ENCODE measurements at places on chromosomes 1 and 21.

DNA sequence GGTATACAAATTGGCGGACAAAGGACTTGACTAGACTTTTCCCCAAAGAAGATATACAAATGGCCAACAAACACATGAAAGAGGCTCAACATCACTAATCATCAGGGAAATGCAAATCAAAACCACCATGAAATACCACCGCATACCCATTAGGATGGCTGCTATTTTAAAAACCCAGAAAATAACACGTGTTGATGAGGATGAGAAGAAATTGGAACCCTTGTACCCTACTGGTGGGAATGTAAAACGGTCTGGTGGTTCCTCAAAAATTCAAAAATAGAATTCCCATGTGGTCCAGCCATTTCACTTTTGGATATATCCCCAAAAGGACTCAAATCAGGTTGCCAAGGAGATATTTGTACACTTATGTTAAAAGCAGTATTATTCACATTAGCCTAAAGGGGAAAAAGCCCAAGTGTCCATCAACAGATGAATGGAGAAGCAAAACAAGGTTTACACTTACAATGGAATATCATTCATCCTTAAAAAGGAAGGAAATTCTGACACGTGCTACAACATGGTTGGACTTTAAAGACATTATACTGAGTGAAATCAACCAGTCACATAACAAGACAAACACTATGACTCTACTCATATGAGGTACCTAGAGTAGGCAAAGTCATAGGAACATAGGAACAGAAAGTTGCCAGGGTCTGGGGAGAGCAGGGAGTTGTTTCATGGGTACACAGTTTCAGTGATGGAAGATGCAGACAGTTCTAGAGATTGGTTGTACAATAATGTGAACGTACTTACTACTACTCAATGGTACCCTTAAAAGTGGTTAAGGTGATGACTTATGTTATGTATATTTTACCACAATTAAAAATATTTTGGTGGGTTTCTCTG is 17.0 kb downstream of the CD34 start:
- no peak for DNase-seq

- DNase-seq = peak; percentile 16
Observed at GRCh38 chr1:225689882-225690459, 37.0 kb upstream of the ENAH start.

- no peak for DNase-seq
Observed at GRCh38 chr1:155977690-155978324, 540 bp downstream of the ARHGEF2 start.

- DNase-seq = no peak
Observed at GRCh38 chr1:181028615-181029014, 5.2 kb upstream of the MR1 start.

DNA sequence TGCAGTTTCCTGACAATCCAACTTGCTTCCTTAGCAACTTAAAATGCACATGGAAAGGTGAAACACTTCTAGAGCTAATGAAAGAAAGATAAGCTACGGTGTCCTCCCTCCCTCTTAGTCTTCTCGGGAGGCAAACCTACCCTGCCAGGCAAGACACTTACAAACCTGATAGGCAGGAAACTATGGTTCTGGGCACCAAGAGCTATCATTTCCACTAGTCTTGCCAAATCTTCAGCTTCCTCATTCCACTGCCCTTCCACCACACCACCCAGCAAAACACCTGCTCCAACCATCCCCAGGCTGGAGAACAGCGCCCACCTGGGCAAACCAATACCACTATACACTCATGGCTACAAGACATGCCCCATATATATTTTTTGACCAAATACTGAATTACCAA is 15.2 kb downstream of the NDC1 start:
- DNase-seq = no peak

- DNase-seq = no peak
Observed at GRCh38 chr1:67274623-67275325, 32.9 kb upstream of the IL12RB2 start.

- DNase-seq = no peak
Observed at GRCh38 chr1:32716312-32717148, 14.0 kb upstream of the SYNC start.

DNA sequence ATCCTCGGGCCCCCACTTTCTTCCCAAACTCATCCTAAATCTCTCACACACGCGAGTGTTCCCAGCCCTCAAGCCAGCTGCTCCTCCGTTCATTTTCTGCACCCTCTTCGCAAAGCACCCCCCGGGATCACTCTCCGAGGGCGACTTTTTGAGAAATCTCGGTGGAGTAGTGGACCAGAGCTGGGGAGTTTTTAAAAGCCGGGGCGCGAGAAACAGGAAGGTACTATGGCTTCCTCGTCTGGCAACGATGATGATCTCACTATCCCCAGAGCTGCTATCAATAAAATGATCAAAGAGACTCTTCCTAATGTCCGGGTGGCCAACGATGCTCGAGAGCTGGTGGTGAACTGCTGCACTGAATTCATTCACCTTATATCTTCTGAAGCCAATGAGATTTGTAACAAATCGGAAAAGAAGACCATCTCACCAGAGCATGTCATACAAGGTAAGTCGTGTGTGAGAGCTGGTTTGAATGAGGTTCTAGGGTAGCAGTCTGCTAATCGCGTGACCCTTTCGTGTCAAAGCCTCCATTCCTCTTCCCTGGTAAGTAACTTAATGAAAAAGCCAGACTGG is 800 bp downstream of the DR1 start:
- DNase-seq = peak; percentile 58

GRCh38 chr1:234925440-234926263 is 203.0 kb downstream of the TOMM20 start:
- peak; percentile 83 for DNase-seq

GRCh38 chr1:191460234-191460633 is 698.0 kb upstream of the RGS18 start:
- no peak for DNase-seq

DNA sequence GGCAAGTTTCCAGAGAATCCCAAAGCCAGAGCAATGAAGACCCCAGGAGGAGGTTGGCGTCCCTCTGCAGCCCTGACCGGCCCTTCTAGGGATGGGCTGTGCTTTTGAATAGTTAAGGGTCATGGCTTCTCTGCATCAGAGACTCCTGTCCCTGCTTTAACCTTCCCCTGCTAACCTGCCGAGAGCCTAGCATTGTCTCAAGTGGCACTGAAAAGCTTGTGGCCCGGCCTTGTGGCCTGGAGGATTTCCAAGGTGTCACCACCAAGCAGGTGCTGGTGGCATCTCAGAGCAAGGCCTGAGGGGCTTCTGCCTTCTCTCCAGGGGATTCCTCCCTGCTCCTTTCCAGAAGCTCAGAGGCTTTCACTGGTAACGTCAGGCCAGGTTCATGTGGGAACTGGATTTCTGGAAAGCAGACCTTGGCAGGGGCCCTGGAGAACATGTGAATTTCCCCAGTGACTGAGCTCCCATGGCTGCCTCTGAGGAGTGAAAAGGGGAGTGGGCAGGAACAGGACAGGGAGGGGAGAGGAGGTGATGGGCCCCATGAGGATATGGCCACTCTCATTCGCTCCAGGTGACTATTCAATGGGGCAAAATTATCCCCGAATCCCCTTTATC is 409.9 kb downstream of the PTPRU start:
- DNase-seq = no peak

DNA sequence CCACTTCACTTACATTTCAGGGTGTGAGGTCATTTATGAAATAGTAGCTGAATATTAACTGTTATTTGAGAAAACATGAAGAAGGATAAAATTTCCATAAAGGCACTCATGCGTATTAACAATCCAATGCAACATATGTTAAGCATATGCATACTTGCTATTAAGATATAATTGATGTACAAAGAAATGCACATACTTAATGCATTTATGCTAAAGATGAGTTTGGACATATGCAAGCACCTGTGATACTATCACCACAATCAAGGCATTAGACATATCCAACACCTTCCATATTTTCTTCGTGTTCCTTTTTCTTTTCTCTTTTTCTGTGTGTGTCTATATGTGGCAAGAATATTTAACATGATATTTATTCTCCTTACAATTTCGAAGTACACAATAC is 464.8 kb upstream of the BRINP3 start:
- no peak for DNase-seq

- DNase-seq = peak; percentile 51
Observed at GRCh38 chr1:109989506-109990301, 5.1 kb downstream of the AHCYL1 start.

DNA sequence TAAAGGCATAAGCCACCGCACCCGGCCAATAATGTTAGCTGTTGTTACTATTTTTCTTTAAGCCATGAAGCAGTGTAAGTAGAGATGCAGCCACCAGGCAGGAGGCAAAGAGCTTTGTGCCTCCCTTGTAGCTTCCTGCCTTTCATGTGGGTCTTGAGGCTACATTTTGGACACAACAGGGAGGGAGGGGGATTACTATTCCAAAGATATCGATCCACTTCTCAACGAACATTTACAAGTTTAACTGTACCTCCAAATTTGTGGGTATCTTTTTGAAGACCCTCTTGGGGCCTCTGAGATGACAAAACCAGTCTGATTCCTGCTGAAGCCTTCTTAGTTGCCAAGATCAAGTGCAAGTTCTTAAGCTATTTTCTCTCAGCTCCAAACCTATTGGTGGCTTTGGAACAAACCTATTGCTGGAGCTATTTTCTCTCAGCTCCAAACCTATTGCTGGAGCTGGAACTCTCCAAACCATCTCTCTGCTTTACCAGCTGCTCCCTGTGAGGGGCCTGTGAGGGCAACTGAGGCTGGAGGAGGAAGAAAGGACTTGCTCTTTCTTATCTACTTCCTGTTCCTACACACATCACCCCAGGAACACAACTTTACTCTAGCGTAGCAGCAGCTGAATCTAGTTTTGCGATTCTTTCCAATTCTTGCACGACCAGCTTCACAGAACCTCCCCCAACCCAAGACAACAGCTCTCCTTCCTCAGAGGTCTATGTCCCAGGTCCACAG is 16.1 kb upstream of the RCAN3 start:
- no peak for DNase-seq

DNA sequence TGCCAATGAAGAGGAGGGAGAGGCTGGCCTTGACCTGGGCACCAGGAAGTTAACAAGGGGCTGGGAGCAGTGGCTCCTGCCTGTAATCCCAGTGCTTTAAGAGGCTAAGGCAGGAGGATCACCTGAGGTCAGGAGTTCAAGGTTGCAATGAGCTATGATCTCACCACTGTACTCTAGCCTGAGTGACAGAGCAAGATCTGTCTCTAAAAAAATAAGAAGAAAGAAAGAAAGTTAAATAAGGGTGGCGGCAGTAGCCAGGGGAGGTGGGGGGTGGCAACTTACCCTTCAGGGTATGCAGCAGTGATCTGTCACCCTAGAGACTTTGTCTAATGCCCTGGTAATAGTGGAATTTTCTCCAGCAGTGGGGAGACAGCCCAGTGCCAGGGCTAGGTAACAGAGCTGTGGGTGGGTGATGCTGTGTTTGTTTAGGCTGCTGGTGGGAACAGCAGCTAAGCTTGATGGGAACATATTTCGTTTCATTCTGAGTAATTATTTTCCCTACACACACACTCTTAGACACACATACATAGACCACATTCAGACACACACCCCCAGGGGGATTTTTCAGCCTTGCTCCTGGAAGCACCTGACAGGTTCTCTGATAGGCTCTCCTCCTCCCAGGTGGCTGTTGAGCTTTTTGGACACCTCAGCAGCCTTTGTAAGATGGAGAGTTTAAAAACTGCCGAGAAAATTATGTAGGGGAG is 11.3 kb upstream of the SYT6 start:
- DNase-seq = no peak

- DNase-seq = no peak
Observed at GRCh38 chr1:151728151-151729054, 7.1 kb downstream of the RIIAD1 start.

DNA sequence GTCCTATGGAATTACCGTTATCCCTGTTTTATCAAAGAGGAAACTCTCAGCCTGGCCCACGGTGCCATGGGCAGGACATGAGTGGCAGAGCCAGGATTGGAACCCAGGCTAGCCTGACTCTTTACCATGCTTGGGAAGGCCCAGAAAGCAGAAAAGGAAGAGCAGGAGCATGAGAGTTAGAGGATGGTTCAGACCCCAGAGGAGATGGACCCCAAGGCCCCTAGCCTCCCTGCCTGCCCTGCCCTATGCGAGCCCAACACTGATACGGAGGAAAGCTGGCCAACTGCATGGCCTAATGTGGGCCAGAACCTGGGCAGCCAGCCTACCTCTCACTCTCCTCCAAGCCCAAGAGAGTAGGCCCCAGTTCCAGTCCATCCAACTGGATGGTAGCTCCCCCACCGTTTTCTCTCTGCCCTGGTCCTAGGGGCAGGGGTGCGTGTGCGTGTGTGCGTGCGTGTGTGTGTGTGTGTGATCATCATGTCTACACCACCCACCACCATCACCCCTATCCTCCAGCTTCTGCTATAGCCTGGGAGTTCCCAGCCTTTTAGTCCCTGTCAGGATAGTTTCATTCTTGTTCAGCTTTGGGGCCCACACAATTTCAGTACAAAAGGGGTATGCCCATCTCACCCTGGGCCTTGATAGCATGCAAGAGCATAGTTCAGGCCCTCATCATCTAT is 15.4 kb upstream of the MEX3A start:
- DNase-seq = no peak

DNA sequence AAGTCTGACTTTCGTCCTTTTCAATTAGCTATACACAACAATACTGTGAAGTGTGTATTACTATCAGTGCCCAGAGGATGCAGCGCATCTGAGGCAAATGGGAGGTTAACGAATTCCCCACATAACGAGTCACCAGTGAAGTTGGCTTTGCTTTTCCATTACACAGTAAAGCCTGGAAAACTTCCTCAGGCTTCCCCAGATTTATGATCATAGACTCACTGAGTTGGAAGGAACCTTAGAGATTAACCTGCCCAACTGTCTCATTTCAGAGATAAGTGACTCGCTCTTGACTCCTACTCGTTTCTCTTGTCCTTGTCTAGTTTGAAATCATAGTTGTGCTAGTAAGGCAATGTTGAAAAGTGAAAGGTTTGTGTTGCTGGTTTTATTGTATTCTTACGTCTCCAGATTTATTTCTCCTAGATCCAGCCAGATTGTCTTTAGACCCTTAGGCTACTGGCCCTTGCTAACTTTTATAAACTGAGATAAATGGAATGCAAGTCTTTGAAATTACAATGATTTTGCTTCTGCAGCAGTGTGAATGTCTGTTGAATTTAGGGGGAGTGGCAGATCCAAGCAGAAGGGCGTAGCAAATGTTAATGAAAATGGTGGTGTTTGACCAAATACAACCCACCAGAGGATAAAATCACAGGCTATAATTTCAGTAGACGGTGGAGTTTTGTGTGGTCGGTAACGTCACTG is 17.3 kb downstream of the S1PR1 start:
- no peak for DNase-seq

DNA sequence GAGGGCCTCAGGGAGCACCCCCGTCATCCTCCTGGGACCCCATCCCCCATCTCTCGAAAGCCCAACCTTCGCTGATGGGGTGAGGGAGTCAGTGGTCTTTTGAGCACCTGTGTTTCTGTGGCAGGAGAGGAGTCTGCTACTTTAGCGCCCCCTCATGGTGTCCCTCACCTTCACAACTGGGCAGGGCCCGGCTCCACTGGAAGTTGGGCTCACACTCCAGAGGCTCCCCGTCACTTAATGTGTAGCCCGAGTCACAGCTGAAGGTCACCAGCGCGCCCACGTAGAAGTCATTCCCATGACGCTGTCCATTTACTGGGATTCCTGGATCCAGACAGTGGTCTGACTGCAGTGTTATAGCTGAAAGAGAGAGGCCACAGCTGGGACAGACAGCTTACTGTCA is 139.5 kb upstream of the HMGB4 start:
- DNase-seq = no peak

- no peak for DNase-seq
Observed at GRCh38 chr1:155015527-155016230, 13.1 kb downstream of the ZBTB7B start.

GRCh38 chr1:17798011-17798410 is 42.9 kb downstream of the ACTL8 start:
- no peak for DNase-seq
